ENCODE measurements at places on chromosomes 12 and 14. TPM values are rescaled to one million over a fixed set of nuclear protein-coding genes. Genes with fewer than 3 reads are reported as not detected.

DNA sequence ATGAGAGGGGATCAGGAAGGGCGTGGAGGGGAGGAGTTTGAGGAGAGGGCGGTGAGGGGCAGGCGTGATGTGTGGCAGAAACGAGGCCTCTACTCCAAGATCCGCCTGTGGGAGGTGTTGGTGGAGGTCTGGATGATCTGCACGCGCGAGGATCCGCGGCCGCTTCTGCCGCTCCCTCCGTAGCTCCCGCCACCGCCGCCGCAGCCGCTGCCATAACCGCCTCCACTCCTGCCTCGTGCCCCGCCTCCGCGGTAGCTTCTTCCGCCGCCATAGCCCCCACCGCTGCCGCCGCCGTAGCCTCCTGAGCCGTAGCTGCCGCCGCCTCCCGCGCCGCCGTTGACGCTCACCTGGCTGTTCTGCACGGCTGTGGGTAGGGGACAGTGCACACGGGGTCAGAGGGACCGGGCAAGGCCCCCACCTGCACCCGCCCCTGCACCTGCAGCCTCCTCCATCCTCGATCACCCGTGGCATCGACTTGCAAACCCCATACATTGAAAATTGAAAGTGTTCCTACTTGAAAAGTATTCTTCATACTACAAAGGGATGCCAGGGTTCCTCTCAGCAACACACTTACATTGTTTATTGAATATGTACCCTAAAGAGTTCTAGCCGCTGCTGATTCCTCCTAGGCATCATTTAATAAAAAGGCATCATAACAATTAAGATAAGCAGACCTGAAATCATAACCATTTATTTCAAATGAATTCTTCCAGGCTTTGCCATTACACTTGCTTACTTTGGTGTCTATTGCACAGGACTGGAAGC, 11.1 kb upstream of the KRT1 start:
- no peaks in the 10 kb centered on the region for H3K36me3 ChIP-seq
- peaks cover 8% of the 10 kb centered on the region for H3K4me1 ChIP-seq
- peaks cover 45% of the 10 kb centered on the region for H3K27me3 ChIP-seq
- H3K4me3 ChIP-seq, result peak overlapping the region; percentile 29
- no peak overlapping the region for H3K27ac ChIP-seq

DNA sequence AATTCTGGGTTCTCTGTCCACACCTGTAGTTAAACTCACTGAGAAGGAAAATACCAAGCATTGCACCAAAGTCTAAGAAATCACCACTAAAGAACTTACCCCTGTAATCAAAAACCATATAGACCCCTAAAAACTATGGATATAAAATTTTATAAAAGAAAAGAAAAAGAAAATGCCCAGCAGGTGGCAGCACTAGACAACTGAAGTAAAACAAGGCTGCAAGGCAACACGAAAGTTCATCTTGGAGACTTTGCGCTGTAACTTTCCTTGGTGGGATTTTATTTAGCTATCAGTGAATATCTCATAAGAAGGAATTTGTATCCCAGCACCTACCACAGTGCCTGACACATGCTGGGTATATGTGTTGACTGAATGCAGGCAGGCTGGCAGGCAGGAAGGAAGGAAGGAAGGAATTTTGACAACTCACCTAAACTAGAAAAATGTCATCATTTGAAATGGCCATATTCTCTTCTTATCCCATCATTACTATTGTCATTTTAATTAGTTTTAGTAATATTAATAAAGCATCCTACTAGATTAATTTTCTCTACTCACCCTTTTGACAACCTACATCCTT, 68.2 kb upstream of the ETV6 start:
- H3K4me3 ChIP-seq, result no peak overlapping the region
- H3K27ac ChIP-seq, result no peak overlapping the region
- H3K36me3 ChIP-seq, result no peaks in the 10 kb centered on the region
- H3K27me3 ChIP-seq, result no peaks in the 10 kb centered on the region

DNA sequence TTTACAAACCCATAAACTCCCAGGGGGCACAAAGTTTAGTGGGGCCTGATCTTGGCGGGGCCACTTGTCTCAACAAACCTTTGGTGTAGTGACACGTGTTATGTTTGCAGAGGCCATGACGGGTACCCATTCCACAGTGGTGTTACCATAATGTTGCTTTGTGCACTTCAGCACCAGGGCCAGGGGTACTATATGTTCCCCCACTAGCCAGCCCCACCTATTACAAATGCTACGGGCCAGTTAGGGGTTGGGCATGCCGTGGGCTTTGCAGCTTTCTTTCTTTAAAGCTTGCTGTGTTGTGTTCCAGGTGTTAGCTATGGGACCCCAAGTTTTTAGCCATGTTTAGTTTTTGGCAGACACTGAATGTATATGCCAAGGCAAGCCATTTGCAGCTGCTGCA, 30.8 kb upstream of the G2E3 start:
- H3K4me3 ChIP-seq, result no peak overlapping the region
- no peaks in the 10 kb centered on the region for H3K27me3 ChIP-seq
- no peaks in the 10 kb centered on the region for H3K4me1 ChIP-seq

The PLEKHG7 gene
- not detected for total RNA-seq

The KLRD1 gene
- 13.3 TPM for total RNA-seq

The KIF21A gene
- 12.2 TPM for total RNA-seq

GRCh38 chr14:63214417-63215196, 10.4 kb downstream of the RHOJ start:
- H3K4me3 ChIP-seq, result no peak overlapping the region
- H3K27me3 ChIP-seq, result no peaks in the 10 kb centered on the region
- H3K36me3 ChIP-seq, result no peaks in the 10 kb centered on the region
- peak overlapping the region; percentile 26 for H3K27ac ChIP-seq

GRCh38 chr14:77965919-77966435, 166.1 kb downstream of the ADCK1 start:
- peak; percentile 69 for DNase-seq
- H3K27ac ChIP-seq, result no peak overlapping the region
- H3K4me1 ChIP-seq, result no peaks in the 10 kb centered on the region
- peaks cover 4% of the 10 kb centered on the region for H3K27me3 ChIP-seq
- no peaks in the 10 kb centered on the region for H3K36me3 ChIP-seq

The RTRAF gene
- total RNA-seq, result 104 TPM

The CD4 gene
- 67.6 TPM for total RNA-seq

DNA sequence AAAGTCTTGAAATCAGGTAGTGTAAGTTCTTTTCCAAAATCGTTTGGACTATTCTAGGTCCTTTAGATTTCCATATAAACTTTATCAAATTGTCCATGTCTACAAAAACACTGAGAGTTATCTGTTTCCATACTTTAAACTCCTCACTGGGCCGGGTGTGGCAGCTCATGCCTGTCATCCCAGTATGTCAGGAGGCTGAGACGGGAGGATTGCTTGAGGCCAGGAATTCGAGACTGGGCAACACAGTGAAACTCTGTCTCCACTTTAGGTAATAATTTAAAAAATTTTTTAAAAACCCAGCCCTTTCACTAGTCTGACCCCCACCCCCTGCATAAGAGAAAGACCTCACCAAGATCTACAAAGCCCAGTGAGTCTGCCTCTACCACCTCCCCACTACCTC, 6.4 kb upstream of the ISM2 start:
- no peak overlapping the region for H3K4me3 ChIP-seq
- no peaks in the 10 kb centered on the region for H3K4me1 ChIP-seq
- no peak for DNase-seq
- no peak overlapping the region for H3K27ac ChIP-seq
- H3K36me3 ChIP-seq, result peaks cover 21% of the 10 kb centered on the region

DNA sequence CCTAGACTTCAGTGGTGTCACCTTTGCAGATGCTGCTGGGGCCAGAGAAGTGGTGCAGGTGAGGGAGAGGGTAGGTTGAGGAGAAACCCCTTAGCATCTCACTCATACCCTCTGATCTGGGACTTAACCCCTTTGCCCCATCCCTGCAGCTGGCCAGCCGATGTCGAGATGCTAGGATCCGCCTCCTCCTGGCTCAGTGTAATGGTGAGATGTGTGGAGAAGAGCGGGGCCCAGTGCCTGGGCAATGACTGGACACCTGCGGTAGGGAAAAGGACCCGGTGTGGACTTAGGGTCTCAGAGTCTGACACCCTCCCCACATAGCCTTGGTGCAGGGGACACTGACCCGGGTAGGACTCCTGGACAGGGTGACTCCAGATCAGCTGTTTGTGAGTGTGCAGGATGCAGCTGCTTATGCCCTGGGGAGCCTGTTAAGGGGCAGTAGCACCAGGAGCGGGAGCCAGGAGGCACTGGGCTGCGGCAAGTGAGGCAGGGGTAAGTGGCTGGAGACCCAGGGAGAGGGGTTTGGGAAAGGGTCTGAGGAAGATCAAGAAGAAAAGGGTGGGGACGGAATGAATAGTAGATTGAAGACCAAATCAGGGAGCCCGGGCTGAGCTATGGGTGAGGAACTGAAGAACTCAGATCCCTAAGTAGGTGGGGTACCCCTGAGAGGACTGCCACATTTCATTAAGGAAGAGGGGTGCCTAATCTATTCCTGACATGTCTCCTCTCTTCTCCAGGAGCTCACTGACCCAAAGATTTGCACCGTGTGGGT, 7.6 kb downstream of the B4GALNT1 start:
- no peak for DNase-seq
- H3K4me1 ChIP-seq, result peaks cover 23% of the 10 kb centered on the region
- no peaks in the 10 kb centered on the region for H3K36me3 ChIP-seq
- H3K27ac ChIP-seq, result no peak overlapping the region

The LRTM2 gene
- not detected for total RNA-seq

The COQ5 gene
- total RNA-seq, result 19.6 TPM

DNA sequence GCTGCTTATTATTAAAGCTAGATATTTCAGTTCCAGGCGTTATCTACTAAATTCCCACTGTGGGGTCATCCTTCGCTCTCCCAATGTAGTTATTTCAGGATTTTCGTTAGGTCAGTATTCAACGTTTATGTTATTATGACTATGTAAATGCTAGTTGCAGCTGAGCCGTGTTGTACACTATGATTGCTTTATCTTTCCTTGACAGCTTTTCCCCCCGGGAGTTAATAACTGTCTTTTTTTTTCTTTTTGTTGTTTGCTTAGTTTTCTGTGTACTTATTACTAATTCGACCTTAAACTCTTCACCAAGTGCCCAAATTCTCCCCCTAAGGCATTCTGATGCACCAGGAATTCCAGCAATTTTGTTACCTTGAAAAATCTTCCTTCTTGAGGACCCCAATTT, 48.5 kb downstream of the SUDS3 start:
- no peaks in the 10 kb centered on the region for H3K4me1 ChIP-seq
- no peak for DNase-seq
- H3K27me3 ChIP-seq, result no peaks in the 10 kb centered on the region
- H3K4me3 ChIP-seq, result no peak overlapping the region
- H3K36me3 ChIP-seq, result no peaks in the 10 kb centered on the region

- DNase-seq, result no peak
- H3K4me1 ChIP-seq, result no peaks in the 10 kb centered on the region
- no peaks in the 10 kb centered on the region for H3K27me3 ChIP-seq
- no peak overlapping the region for H3K27ac ChIP-seq
- no peak overlapping the region for H3K4me3 ChIP-seq
These were observed 127.6 kb downstream of the ANO6 start for GRCh38 chr12:45343269-45344051.

DNA sequence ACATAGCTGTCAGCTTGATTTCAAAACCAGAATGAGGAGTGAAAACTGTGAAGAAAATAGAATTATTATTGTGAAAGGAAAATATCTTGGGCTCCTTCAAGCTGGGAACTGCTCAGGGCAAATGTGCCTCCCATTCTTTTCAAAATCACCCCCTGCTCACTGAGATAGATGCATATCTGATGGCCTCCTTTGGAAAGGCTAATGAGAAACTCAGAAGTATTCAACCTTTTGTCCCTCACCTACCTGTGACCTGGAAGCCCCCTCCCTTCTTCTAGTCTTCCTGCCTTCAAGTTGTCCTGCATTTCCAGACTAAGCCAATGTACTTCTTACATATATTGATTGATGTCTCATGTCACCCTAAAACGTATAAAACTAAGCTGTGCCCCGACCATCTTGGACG, 81.1 kb upstream of the C14orf132 start:
- no peaks in the 10 kb centered on the region for H3K27me3 ChIP-seq
- no peaks in the 10 kb centered on the region for H3K4me1 ChIP-seq
- H3K27ac ChIP-seq, result no peak overlapping the region
- no peaks in the 10 kb centered on the region for H3K36me3 ChIP-seq
- no peak for DNase-seq

The MLF2 gene
- total RNA-seq, result 118 TPM

GRCh38 chr12:111405859-111406473, at the start of gene SH2B3:
SH2B3 (plus strand) TSS chr12:111405923; CDS start chr12:111418146, 12,223 bp downstream.
- no peak for DNase-seq
- H3K4me1 ChIP-seq, result peaks cover 63% of the 10 kb centered on the region
- H3K27ac ChIP-seq, result peak within 1 kb of the TSS; percentile 84
- H3K4me3 ChIP-seq, result peak within 1 kb of the TSS; percentile 88
- no peaks in the 10 kb centered on the region for H3K27me3 ChIP-seq

The RBM19 gene
- 36.4 TPM for total RNA-seq

GRCh38 chr14:75969126-75969525, 12.7 kb downstream of the TGFB3 start:
- H3K27me3 ChIP-seq, result no peaks in the 10 kb centered on the region
- H3K4me3 ChIP-seq, result no peak overlapping the region
- H3K36me3 ChIP-seq, result peaks cover 4% of the 10 kb centered on the region
- DNase-seq, result no peak
- H3K4me1 ChIP-seq, result no peaks in the 10 kb centered on the region

DNA sequence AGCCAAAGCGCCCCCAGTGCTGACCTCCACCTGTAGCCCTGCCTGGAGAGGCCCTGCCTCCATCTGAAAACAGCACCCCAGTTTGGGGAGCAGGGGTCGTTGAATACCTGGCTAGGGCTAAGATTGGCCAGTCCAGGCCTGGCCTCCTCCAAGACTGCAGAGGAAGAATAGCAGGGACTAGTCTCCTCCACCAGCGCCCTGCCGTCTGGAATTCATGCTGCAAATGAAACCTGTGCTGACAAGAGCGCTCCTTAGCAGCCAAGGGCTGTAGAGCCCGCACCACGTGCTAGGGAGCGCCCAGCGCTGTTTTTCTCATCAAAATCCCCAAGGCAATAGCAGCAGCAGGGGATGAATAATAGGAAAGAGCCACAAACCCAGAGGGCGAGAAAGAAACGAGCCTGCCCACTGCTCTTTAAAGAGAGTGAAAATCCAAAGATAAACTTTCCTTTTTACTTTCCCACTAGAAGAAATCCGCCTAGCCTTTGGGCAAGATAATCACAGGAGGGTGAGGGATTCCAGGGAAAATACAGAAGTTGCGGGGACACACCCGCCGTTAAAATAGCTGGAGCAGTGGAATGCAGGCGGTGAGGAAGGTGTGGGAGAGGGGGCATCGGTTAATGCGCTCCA, 3.3 kb downstream of the COL2A1 start:
- peaks cover 47% of the 10 kb centered on the region for H3K4me1 ChIP-seq
- H3K27ac ChIP-seq, result no peak overlapping the region
- peak overlapping the region; percentile 44 for H3K4me3 ChIP-seq
- peaks cover 74% of the 10 kb centered on the region for H3K27me3 ChIP-seq
- DNase-seq, result no peak

The CLEC4A gene
- total RNA-seq, result 8.3 TPM

GRCh38 chr14:61223552-61223951, 57.6 kb downstream of the TMEM30B start:
- H3K27ac ChIP-seq, result no peak overlapping the region
- H3K36me3 ChIP-seq, result no peaks in the 10 kb centered on the region
- no peaks in the 10 kb centered on the region for H3K4me1 ChIP-seq
- DNase-seq, result no peak
- H3K4me3 ChIP-seq, result no peak overlapping the region

All from upper lobe of right lung (tissue), 1 donor.